ENCODE measurements at places on chromosomes 4 and X.

- DNase-seq, result peak; percentile 67
These were observed 13.1 kb upstream of the ACOT9 start for GRCh38 chrX:23756165-23756564.

DNA sequence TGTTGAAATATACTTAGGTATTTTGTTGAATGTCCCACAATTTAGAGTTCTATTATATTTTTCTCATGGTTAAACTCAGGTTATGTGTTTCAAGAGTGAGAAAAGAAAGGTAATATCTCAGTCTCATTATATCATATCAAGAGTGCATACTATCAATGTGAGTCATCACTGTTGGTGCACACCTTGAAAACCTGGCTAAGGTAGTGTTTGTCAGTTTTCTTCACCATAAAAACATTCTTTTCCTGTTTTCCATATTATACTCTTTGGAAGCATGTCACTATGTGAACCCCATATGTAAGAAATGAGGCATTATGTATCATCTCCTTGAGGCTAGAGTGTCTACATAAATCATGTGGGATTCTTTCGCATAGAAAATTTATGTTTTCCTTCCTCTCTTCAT is 307.6 kb upstream of the CTSO start:
- no peak for DNase-seq

- no peak for DNase-seq
These were observed 213.1 kb downstream of the UGT8 start for GRCh38 chr4:114811564-114812301.

- DNase-seq, result no peak
These were observed 111.9 kb downstream of the PHKA2 start for GRCh38 chrX:18871970-18872369.

- DNase-seq, result peak; percentile 12
These were observed 201.4 kb downstream of the CCSER1 start for GRCh38 chr4:90328558-90328957.

GRCh38 chrX:130084631-130085237 is 25.6 kb downstream of the ELF4 start:
- DNase-seq, result no peak

- no peak for DNase-seq
These were observed 69.2 kb upstream of the MAML3 start for GRCh38 chr4:140223056-140223810.

GRCh38 chr4:177492022-177492421 is 49.8 kb upstream of the AGA start:
- no peak for DNase-seq

DNA sequence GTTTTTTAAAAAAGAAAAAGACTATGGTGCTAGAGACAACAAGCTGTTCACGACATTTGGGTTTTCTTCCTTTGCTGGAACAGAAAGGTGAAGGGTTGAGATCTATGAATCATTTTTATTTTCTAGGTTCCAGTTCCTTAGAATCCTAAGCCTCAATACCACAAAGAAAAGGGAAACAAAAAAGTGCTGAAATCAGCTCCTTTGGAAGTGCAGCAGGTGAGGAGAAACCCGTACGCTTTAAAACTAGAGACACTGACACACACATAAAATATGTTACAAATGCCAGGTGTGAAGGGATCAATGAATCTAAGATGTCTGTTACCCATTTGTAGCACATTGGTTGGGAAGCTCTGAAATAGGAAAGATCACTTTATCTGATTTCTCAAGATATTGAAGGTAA is 125.2 kb downstream of the AREG start:
- no peak for DNase-seq

DNA sequence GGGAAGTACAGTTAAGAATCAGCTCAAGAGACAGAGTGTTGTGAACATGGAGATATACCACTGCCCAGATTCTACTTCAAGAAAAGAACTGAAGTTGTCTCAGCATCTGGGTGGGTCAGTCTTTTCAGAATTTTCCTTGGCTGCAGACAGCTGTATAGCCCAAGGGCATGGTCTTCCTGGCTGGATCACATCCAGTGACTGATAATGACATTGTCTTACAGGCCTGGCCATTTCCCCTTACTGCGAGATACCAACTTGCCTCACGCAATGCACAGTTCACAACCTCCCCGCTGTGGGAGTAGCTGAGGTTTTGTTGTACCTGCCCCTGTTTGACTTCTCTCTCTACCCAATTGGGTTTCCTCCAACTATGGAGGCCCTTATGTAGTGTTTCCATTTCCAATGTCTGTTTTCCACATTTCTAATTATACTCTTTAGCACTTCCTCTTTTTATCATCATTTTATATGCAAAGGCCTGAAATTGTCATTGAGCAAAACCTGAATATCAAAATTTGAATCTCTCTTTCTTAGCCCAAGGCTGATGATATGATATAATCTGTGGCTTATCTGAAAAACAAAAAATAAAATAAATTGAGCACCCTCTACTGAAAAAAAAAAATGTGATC is 209.1 kb downstream of the NAF1 start:
- no peak for DNase-seq

DNA sequence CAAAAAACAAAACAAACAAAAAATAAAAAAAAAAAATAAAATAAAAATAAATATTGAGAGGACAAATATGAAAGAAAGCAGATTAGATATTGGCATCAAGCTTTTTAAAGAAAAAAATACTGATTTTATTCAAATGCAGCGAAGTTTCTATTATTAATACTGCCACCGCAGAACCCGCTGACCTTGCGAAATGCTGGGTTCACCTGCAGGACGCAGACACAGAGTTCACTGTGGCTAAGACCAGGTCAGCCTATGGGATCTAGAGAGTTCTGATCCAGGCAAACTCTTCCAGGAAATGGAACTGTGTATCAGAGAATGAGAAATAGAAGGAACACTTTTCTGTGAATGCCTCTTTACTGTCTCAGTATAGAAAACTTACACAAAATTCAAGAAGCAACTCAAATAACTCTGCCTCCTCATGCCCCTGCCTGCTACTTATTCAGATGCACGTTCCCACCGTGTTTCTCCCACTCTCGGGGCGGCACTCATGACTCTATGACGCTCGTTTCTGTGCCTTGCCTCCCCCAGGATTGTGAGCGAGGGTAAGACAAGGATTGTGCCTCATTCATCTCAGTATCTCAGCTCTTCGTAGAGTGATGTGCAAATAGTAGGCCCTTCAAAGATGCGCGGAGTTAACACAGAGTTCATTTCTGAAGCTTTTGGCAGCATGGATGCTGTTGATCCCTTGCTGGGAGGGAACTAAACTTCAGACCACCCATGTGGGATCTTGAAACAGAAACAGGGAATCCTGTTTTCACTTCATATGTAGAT is 44.1 kb upstream of the TLR3 start:
- no peak for DNase-seq

DNA sequence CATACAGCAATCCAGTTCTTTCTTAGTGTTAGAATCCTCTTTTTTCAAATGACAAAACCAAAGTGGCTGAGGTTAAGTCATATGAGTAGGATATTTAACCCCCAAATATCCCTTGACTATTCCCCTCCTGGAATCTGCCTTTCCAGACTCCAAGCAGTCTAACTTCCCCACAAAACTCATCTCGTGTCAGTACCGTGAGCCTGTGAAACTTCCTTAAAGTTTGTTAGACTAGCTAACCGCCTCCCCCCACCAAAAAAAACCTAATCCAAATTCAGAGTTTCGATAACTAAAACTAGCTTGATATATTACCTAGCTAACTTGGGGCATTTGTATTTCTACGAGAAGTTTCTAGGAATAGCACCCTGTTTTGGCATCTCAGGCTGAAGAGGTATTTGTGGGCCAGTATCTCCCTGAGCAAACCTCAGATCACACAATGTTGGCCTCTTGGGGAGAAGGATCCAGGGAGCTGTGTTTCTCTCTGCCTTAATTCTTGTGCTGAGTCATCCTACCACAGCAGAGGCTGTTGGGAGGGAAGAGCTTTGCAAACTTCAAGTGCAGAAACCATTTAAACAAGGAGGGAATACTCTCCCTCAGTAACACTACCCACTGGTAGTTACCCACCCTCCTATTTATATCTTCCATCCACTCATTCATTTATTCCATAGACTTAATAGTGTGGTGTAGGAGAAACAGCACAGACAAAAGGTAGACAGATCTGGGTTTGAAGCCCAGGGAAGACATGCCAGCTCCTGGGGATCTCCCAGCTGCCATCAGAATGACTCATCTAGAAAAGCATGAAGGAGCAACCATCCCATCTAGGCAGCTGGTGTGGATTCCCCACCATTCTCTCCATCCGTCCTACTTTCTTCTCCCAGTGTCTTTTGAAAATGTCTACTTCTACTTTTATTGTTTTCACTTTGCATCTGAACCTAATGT is 39.3 kb upstream of the TXK start:
- peak; percentile 19 for DNase-seq

DNA sequence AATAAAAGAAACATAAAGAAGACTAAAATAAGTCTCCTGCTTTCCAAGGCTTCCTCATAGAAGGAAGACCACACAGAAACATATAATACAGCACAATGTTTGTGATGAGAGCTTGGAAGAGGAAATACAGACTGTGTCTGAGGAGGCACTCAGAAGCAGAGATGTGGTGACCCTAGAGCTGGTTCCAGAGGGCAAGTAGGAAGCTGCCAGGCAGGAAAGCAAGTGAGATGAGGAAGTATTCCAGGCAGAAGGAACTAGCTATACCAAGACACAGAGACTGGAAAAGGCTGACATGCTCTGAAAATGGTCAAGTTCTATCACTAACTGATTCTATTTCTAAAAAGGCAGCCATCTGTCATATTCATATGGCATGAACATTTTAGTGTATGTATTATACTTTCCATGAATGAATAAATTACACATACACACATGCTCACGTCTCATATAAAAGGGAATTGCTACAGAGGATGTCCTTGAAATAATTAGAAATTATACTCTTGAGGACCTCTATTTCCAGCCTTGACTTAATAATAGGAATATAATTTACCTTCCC is 16.6 kb upstream of the HSFX2 start:
- DNase-seq, result no peak

- DNase-seq, result no peak
These were observed 372.5 kb downstream of the AFF2 start for GRCh38 chrX:148872881-148873280.

- DNase-seq, result no peak
These were observed 47.9 kb downstream of the HTRA3 start for GRCh38 chr4:8317474-8317873.

DNA sequence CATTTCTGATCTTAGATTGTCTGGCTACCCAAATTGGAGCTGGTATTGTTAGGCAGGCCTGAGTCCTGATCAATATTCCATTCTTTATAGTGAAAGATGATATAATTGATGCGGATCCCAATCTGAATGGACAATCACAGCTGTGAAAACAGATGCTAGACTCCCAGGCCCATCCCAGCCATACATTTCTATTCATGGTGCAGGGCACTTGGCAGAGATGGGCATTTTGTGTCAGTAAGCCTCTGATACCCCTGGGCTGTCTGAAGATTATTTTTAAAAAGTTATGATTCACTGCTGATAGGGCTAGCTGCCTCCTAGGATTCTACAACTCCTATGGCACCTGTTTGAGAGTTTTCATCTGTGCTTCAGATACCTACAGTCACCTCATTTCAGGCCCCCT is 61.2 kb upstream of the TSPAN7 start:
- DNase-seq, result no peak

DNA sequence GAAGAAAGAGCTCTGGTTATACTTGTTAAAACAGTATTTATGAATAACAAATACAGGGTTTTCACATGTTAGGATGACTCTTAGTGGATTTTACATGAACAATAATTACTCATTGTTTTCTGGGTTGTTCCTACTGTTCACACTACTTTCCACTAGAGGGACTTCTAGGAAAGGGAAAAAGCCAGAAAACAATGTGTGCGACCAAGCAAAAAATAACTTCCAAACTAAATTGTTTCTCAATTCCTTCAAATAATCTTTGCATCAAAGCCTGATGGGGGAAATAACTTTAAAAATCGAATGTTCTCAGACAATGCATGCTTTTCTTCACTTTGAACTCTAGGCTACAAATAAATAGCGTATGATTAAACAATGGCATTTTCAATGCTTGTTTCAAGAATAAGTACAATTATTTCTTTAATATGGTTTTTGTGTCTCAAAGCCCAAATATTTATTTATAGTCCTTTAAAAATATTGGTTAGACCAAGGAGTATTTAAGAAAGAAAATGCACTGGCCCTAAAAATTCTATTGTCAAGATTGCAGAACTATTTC is 72.1 kb upstream of the ETNPPL start:
- DNase-seq, result peak; percentile 66

GRCh38 chrX:111519215-111519614 is 7.8 kb downstream of the SERTM2 start:
- DNase-seq, result peak; percentile 50

DNA sequence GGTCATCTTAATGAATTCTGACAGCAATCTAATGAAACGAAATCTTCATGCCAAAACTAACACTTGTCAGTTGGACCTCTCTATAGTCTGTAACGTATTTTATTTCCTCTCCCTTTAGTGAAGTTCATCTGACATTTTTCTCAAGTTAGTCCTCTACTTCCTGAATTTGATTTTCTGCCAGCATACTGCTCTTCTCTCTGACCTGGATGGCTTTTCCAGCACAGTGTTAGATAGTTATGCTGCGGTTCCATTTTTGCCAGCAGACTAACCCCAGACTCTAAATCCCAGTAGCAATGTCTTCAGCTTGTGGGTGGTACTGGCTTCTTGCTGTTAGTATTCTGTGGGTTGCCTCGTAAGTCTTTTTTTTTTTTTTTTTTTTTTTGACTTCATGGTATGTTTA is 146.7 kb upstream of the VEGFC start:
- no peak for DNase-seq

GRCh38 chr4:65624651-65625050 is 45.6 kb downstream of the EPHA5 start:
- no peak for DNase-seq
